Vagina (tissue), 2 donors: ENCODE measurements at places on chromosomes 3 and 15.

GRCh38 chr3:159922861-159923312 lies 65.7 kb upstream of the IL12A start:
- no peak for DNase-seq

DNA sequence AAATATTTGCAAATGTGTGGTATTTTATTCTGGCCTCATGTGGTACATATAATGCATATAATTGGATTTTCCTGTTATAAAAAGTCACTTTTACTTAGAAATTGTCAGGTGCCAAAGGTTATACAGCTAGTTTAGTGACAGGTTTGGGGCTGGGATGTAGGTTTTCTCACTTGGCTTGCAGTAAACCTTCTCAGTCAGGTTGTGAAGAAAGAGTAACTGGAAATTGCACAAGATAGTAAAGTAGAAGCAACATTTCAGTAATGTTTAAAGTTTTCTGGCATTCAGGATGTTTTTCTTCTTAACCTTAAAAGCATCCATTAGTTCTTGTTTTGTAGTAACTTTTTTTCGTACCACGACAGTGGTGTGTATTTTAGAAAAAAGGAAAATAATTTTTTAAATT lies 53.9 kb downstream of the MEF2A start:
- DNase-seq, result no peak

DNA sequence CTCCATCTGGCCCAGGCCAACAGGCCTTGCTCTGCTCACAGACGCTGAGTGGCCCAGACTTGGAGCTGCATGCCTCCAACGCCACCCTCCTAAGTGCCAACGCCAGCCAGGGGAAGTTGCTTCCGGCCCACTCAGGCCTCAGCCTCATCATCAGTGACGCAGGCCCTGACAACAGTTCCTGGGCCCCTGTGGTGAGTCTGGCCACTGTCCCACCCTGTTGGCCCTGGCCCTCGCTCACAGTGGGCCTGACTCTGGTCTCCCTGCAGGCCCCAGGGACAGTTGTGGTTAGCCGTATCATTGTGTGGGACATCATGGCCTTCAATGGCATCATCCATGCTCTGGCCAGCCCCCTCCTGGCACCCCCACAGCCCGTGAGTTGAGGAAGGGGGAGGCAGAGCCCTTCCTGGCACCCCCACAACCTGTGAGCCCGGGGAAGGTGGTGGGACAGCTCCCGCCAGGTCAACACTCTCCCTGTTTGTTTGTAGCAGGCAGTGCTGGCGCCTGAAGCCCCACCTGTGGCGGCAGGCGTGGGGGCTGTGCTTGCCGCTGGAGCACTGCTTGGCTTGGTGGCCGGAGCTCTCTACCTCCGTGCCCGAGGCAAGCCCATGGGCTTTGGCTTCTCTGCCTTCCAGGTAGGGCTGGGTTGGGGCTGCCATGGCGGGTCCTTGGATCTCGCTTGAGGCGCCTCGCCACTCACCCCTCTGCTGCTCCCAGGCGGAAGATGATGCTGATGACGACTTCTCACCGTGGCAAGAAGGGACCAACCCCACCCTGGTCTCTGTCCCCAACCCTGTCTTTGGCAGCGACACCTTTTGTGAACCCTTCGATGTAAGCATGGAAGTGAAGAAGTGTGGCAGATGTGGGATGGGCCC lies 10.0 kb downstream of the NT5DC2 start:
- no peak for DNase-seq

DNA sequence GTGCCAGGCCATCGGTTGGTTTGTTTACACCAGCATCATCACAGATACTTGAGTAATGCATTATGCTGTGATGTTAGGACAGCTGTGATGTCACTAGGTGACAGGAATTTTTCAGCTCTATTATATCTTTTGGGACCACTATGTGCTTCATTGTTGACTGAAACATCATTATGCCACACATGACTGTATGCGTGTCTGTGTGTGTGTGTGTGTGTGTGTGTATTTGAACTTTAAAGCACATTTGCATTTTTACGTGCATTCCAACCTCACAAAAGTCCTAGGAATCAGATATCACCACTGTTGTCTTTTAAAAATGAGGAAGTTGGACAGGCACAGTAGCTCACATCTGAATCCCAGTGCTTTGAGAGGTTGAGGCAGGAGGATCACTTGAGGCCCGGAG lies 223.0 kb downstream of the TBL1XR1 start:
- no peak for DNase-seq

DNA sequence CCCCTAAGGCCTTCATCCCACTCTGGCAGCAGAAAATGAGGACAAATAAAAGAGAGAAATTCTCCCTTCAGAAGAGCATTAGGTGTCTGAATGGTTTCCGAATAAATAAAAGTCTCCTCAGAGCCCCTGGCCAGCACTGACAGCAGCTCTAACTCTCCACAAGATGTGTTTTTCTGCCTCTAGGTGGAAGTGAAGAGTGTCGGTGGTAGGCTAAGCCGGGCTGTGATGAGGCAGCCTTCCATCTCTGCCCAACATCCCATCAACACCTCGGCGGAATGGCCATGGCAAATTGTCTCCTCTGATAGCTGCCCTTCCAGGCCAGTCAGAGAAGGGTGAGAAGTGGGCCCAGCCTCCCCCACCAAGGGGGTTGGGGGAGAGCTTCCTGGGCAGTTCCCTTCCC lies 6.3 kb upstream of the CACNA2D2 start:
- DNase-seq, result no peak

DNA sequence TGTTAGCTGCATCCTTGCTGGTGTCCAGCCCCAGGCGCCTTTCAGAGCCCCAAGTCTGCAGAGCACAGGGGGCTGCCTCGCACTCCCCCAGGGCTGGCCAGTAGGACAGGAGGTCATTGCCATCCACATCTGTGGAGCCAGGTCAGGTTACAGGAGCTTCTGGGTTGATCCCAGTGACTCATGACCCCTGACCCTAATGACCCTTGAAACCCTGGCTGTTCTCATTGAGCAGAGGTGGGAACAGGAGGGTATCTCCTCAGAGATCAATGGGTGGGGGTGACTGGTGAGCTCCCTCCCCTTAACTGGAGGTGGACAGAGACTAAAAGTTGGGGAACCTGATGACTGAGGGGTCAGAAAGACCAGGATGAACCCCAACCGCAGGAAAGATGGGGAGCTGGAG lies 6.1 kb upstream of the SLC26A6 start:
- no peak for DNase-seq

- no peak for DNase-seq
Observed at GRCh38 chr15:47485419-47485818, 231.9 kb upstream of the SEMA6D start.

GRCh38 chr15:60758961-60759729 lies 280.2 kb upstream of the ICE2 start:
- no peak for DNase-seq

- DNase-seq, result no peak
Observed at GRCh38 chr3:49566312-49566711, 12.0 kb downstream of the BSN start.

DNA sequence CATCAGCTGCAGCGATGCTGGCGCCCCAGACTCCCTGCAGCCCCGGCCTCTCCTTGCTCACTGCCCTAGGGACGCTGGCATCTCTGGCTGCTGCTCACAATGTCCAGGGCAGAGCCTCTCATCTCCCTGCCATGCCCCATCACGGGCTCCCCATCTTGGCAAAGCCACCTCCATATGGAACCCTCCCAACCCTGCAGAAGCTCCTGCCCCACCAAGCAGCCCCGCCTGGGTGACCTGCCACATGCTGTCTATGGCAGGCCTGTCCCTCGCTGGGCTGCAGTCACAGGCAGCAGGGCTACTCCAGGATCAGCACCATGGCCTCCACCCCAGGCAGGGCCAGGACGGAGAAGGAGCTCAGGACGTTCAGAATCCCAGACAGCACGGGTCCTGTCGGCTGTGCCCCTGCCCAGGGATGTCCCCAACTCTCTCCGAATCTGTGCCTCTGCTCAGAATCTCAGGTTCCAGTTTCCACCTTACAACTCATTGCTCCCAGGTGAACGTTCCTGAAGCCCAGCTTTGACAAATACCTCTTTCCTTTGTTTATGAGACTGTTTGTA lies 58.4 kb downstream of the PLXNA1 start:
- no peak for DNase-seq

GRCh38 chr3:153242896-153243295 lies 80.9 kb downstream of the RAP2B start:
- no peak for DNase-seq

GRCh38 chr3:105816833-105817232 lies 52.0 kb downstream of the CBLB start:
- no peak for DNase-seq

GRCh38 chr3:129441215-129441614 lies 1.2 kb downstream of the IFT122 start:
- DNase-seq, result no peak

DNA sequence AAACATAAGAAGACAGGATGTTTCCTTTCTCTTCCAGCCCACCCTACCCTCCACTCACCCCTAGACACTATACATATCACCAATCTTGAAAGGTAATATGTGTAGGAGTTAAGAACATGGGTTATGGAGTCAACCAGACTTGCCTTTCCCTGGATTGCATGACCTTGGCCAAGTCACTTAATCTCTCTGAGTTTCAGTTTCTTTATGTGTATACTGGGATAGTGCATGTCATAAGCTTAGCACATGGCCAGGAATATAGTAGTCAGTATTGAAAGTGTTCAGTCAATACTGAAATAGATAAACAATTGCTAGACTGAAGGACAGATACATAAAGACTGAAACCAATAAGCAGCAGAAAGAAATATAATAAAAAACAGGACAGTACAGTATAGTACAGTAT lies 283.2 kb upstream of the STT3B start:
- no peak for DNase-seq

- no peak for DNase-seq
Observed at GRCh38 chr3:95228416-95228815, 1165.6 kb downstream of the NSUN3 start.

GRCh38 chr15:25711691-25712090 lies 151.4 kb downstream of the ATP10A start:
- DNase-seq, result no peak

GRCh38 chr15:68207176-68207935 lies 2.2 kb upstream of the CALML4 start:
- DNase-seq, result no peak

GRCh38 chr3:108090049-108090700 lies 656 bp downstream of the CD47 start:
- no peak for DNase-seq

DNA sequence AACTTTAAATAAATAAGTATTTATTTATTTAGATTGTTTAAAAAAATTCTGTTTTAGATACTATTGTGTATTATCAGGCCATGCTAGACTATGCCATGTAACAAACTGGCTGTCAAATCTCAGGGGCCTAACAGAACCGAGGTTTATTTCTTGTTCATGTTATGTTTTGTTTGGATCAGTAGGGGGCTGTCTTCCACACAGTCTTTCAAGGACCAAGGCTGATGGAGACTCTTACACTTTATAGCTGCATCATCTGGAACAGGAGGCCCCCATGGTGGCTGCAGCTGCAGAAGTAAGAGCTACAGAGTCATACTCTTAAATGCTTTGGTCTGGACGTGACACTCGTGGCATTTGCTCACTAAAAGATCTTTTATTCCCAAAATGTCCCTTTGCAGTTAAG lies 33.0 kb upstream of the ARL14 start:
- DNase-seq, result no peak

GRCh38 chr3:156176048-156176447 lies 55.7 kb downstream of the KCNAB1 start:
- DNase-seq, result no peak

DNA sequence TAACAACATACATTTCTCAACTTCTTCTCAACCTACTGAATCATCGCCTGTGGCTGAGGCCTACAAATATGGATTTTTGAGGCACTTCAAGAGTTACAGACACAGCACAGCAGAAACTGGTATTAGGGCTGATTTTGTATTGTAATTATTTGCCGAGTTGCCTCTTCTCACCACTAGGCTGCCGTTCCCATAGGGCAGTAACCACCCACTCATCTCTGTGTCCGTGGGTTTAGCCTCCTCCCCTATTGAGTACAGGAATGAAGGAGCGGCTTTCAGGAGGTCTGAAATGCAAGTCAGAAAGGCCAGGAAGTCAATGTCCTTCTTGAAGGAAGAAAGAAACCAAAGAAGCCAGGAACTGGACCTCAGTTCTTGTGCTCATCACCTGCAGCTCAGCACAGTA lies 220.8 kb downstream of the MTHFS start:
- DNase-seq, result no peak

GRCh38 chr3:14867936-14868570 lies 49.3 kb downstream of the FGD5 start:
- no peak for DNase-seq

- no peak for DNase-seq
Observed at GRCh38 chr3:138172625-138173024, 2.1 kb downstream of the DBR1 start.

DNA sequence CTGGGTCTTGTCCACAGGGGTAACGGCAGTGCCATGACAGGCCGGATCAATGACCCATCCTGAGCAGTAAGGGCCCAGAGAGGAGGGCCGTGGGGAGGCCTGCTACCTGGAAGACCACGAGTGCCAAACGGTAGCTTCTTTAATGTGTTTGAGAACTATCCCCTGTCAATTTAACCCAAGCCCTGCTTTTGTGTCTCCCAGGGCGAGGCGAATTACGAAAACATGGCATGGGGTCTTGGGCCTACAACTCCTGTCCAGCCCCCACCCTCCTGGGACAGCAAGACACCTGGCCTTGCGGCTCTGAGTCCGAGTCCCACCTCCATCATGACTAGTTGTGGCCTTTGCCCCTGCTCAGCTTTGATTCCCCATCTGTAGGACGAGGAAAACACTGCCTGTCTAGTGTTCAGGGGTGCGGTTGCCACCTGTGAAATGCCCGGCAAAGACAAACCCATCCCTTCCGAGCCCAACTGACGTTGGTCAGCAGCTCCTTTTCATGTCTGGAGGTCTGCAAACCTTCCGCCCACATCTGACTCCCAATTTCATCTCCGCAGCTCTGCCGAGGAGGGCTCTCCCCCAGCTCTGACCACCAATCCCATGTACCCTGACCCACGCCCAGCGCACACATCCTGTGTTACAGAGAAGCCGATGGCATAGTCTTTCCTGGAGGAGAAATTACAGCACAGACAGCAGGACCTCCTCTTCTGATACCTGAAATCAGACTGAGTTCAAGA lies 28.9 kb upstream of the SNRPA1 start:
- no peak for DNase-seq

DNA sequence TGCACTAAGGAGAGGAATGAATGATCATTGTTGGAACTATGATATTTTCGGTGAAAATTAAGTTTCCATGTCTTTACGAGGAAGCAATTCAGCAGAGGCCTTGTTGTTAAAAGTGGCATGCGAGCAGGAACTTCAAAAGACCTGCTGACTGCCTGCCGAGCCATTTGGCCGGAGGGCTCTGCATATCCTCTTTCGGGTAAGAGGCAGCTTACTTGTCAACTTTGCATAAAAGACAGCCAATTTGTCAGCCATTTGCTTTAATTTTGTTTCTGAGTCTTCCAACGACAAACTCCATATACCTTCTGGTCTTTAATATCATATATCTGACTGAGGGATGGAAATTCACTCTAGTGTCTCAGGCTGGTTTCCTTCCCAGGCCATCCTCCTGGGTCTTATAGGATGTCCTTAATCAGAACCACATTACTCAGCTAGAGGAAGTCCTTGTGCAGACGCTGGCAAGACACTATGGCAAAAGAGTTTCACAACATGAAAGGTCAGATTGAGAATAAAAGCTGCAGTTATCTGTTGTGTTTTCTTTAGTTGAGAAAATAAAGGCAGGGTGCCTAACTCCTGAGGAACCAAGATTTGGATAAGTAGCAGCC lies 128.7 kb upstream of the WNT5A start:
- no peak for DNase-seq

- no peak for DNase-seq
Observed at GRCh38 chr3:55297245-55297644, 189.9 kb downstream of the WNT5A start.
